ENCODE measurements at places on chromosomes 6 and 20. TPM values are rescaled to one million over a fixed set of nuclear protein-coding genes. Genes with fewer than 3 reads are reported as not detected.

DNA sequence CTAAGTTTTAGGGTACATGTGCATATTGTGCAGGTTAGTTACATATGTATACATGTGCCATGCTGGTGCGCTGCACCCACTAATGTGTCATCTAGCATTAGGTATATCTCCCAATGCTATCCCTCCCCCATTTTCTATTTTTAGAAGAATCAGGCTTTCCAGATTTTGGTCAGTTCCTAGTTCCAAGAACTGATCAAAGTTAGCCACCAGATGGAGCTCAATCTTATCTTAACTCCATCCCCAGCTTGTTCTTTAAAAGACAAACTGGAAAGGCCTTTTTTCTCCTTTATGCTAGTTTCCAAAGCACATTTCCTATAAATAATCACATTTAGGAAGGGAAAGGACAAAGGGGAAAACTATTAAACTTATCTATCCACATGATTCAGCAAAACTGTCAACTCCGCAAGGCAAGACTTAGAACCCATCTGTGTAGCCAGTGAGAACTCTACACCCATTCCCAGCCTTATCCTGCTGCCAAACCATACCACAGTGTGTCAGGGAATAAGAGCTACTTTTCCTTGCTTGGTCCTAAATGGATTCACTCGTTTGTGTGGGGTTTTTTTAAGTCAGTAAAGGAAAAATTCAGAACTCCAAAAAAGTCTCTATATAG is 22.8 kb upstream of the KHDC1 start:
- no peak for DNase-seq

DNA sequence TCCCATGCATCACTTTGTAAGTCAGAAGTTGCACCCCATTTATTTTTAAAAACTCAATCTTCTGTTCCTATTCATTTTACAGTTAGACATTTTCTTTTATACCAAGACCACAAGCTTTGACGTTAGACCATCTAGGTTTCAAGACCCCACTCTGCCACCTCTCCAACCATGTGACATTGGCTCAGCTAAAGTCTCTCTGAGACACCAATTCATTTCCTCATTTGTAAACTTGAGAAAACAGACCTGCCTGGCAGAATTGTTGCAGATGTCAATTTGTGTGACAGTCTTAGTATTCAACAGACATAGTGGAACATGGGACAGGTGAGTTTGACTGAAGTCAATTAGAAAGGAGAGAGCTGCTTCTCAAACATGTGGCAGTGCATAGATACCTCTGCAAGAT is 55.6 kb upstream of the CSE1L start:
- no peak for DNase-seq

GRCh38 chr20:14197097-14197496 is 140.3 kb downstream of the FLRT3 start:
- DNase-seq, result no peak

DNA sequence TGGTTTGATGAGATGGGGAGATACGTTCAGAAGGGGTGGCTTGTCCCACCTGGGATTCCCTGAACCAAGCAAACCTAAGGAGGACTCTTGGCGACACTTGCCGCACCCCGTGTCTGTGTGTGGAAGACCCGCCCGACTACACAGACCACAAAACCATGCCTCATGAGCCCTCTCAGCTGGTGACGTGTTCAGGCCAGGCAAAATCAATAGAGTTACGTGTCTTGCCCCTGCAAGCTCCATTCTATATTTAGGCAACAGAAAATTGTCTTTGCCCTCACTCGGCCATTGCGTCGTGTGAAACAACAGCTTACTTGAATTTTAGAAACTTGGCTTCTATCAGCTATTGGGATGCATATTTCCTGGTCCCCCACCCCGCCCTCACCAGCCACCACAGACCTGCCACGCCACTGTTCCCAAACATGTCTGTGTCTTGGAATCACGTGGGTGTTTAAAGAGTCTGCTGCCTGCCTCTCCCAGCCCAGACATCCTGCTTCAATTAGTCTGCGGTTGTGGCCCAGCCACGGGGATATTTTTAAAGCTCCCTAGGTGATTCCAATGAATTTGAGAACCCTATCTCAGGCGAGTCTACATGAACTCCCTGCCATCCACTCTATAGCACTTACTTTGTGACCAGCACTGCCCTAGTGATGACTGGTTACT is 279.2 kb upstream of the EXOC2 start:
- no peak for DNase-seq

DNA sequence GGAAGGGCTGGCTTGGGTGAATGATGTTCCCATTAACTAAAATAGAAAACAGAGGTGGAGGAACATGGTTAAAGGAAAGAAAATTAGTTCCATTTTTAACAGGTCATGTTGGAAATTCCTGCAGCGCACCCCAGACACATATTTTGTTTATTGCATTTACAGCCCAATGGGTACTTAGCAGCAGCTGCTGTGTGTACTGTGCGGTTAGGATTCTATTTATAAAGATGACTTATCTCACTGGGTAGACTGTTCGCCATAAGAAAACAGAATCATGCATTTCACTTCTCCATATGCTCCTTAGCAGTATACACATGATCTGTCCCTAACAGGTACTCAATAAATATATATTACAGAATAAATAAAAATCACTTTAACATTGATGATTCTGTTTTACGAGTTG is 135.8 kb downstream of the SLC35F1 start:
- DNase-seq, result no peak

GRCh38 chr6:137765059-137765458 is 102.0 kb upstream of the TNFAIP3 start:
- DNase-seq, result no peak

- DNase-seq, result no peak
Measured at GRCh38 chr20:45087814-45088213, 13.1 kb downstream of the KCNS1 start.

- no peak for DNase-seq
Measured at GRCh38 chr6:157546321-157546720, 165.3 kb downstream of the ZDHHC14 start.

Gene F13A1
- polyA plus RNA-seq, result 5.2 TPM

Gene CST5
- polyA plus RNA-seq, result not detected
